ENCODE measurements at places on chromosomes 12 and 14.

GRCh38 chr12:28742791-28743190, 406.3 kb upstream of the FAR2 start:
- H3K36me3 ChIP-seq: no peaks in the 10 kb centered on the region
- no peak overlapping the region for H3K27ac ChIP-seq
- H3K4me3 ChIP-seq: no peak overlapping the region

DNA sequence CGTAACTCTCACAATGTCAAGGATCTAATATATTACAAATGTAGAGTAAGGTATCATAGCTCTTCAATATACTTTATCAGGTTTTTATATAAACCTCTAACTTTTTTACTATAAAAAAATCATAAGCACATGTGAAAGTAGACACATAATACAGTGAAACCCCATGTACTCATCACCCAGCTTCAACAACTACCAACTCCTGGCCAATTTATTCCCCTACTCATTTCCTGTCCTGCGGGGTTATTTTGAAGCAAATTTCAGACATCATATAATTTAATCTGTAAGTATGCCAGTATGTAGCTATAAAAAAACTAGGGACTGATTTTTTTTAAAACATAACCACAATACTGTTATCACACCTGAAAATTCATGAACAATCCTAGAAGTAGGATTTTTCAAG, 47.7 kb downstream of the NOPCHAP1 start:
- H3K27ac ChIP-seq: no peak overlapping the region
- H3K4me3 ChIP-seq: no peak overlapping the region
- H3K36me3 ChIP-seq: no peaks in the 10 kb centered on the region

DNA sequence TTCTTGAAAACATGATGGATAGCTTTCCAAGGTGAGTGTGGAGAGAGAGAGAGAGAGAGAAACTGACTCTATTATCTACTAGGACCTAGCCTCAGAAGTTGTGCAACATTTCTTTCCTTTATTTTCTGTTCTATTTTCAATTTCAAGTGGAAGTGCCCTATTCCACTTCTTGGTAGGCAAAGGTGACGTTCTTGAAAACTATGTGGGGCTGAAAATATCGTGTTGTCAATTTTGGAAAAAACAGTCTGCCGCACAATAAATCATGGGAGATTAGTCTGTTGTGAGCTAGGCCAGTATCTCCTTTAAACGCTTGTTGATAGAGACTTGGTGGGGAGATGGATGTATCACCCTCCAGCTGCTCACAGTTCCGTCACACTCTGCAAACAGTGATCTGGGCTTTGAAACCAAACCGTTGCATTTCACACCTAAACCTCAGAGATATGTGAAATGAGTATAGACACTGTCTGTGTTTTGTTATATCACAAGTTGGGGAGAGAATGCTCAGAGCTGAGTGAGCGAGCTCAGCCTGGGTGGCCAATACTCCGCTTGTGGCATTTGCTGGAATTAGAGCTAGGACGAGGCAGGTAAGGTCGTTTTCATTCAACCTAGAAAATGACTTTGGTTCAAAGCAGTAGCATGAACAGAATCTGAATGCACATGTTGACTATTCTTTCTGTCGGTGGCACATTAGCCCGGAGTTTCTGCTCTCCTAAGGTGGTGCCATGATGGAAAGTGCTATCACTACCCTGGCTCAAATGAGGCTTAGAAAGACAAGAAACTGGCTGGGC, 75.1 kb upstream of the ST8SIA1 start:
- H3K36me3 ChIP-seq: no peaks in the 10 kb centered on the region
- no peaks in the 10 kb centered on the region for H3K27me3 ChIP-seq
- no peak for DNase-seq
- no peak overlapping the region for H3K4me3 ChIP-seq

GRCh38 chr12:59499774-59500173, 96.1 kb upstream of the SLC16A7 start:
- no peak overlapping the region for H3K4me3 ChIP-seq

- no peaks in the 10 kb centered on the region for H3K36me3 ChIP-seq
- H3K4me1 ChIP-seq: no peaks in the 10 kb centered on the region
- H3K4me3 ChIP-seq: no peak overlapping the region
- H3K27ac ChIP-seq: no peak overlapping the region
- DNase-seq: peak; percentile 60
Observed at GRCh38 chr14:53295985-53296582, 143.0 kb upstream of the DDHD1 start.

GRCh38 chr12:104956870-104957718, 996 bp downstream of the SLC41A2 start:
- H3K4me3 ChIP-seq: peak overlapping the region; percentile 73
- DNase-seq: peak; percentile 66
- H3K27ac ChIP-seq: no peak overlapping the region
- H3K4me1 ChIP-seq: no peaks in the 10 kb centered on the region
- H3K27me3 ChIP-seq: peaks cover 42% of the 10 kb centered on the region

DNA sequence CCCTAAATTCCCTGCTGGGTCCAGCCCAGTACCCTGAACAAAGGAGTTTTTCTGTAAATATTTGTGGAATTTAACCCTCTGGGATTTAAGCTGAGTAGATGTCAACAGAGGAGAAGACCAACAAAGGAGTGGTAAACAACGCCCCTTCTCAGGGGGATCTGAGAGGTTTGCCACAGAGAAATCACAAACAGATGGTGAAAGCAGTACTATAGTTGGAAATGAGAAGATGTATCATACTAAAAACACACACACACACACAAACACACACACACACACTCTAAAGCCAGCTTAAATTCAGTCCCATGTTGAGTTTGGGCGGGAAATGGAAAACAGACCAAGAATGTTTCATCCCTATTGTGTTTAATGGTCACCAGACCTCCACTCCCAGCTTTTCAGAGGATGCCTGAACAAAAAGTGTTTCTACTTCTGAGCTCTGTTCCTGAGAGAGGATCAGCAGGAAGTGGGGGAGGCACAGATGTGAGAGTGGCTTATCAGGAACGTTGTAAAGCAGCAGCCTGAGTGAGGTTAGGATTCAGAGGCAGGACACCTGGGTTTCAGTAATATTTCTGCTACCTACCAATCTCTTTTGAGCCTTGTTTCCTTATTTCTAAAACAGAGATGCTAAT, 3.2 kb downstream of the BIN2 start:
- H3K27ac ChIP-seq: no peak overlapping the region
- H3K36me3 ChIP-seq: no peaks in the 10 kb centered on the region
- H3K4me1 ChIP-seq: no peaks in the 10 kb centered on the region
- peak; percentile 23 for DNase-seq
- H3K27me3 ChIP-seq: no peaks in the 10 kb centered on the region

DNA sequence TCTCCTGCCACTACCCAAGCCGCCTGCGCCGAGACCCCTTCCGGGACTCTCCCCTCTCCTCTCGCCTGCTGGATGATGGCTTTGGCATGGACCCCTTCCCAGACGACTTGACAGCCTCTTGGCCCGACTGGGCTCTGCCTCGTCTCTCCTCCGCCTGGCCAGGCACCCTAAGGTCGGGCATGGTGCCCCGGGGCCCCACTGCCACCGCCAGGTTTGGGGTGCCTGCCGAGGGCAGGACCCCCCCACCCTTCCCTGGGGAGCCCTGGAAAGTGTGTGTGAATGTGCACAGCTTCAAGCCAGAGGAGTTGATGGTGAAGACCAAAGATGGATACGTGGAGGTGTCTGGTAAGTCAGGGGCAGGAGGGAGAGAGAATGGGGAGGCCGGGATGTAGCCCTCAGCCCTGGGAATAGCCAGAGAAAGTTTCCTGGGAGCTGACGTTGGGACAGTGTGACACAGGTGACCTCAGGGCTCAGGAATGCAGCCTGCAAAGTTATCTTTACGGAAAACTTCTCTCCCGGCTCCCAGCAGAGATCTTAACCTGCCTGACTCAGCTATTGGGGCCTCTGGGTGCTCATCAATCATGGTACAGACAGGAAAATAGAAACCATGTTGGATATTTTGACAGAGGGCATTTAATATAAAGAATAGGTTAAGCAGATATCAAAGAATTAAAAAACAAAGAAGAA, 747 bp downstream of the HSPB8 start:
- H3K36me3 ChIP-seq: no peaks in the 10 kb centered on the region
- H3K27me3 ChIP-seq: no peaks in the 10 kb centered on the region
- H3K4me3 ChIP-seq: peak overlapping the region; percentile 40
- H3K27ac ChIP-seq: peak overlapping the region; percentile 100

GRCh38 chr12:91326058-91327027, 143.7 kb upstream of the DCN start:
- no peak overlapping the region for H3K4me3 ChIP-seq
- peaks cover 5% of the 10 kb centered on the region for H3K4me1 ChIP-seq
- H3K36me3 ChIP-seq: no peaks in the 10 kb centered on the region

GRCh38 chr12:84276215-84276614, 636.4 kb downstream of the SLC6A15 start:
- H3K27me3 ChIP-seq: no peaks in the 10 kb centered on the region
- H3K4me3 ChIP-seq: no peak overlapping the region
- H3K27ac ChIP-seq: no peak overlapping the region

- H3K27ac ChIP-seq: no peak overlapping the region
- DNase-seq: no peak
- no peaks in the 10 kb centered on the region for H3K36me3 ChIP-seq
Observed at GRCh38 chr14:43647302-43647701, 859.8 kb downstream of the FSCB start.

- no peak for DNase-seq
- no peaks in the 10 kb centered on the region for H3K36me3 ChIP-seq
- no peak overlapping the region for H3K27ac ChIP-seq
- H3K4me1 ChIP-seq: peaks cover 19% of the 10 kb centered on the region
- H3K4me3 ChIP-seq: no peak overlapping the region
Observed at GRCh38 chr14:93055651-93056115, 60.0 kb downstream of the ITPK1 start.

- no peak for DNase-seq
- no peak overlapping the region for H3K27ac ChIP-seq
Observed at GRCh38 chr14:80768646-80769045, 172.9 kb downstream of the CEP128 start.

DNA sequence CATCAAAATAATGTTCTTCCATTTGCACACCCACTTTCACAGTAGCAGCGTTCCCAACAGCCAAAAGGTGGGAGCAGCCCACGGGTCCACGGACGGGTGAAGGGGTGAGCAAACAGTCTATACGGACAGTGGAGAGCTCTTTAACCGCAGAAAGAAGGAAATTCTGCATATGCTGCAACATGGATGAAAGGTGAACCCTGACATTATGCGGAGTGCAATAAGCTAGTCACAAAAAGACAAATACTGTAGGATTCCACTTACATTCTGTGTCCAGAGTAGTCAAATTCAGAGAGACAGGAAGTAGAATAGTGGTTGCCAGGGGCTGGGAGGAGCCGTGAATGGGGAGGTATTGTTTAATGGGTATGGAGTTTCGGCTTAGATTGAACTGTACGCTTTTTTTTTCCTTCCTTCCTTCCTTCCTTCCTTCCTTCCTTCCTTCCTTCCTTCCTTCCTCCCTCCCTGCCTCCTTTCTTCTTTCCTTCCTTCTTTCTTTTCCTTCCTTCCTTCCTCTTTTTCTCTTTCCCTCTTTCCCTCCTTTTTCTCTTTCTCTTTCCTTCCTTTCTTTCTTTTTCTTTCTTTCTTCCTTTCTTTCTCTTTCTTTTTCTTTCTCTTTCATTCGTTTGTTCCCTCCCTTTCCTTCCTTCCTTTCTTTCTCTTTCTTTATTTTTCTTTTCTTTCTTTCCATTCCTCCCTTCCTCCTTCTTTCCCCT, 15.8 kb upstream of the ANKRD9 start:
- no peaks in the 10 kb centered on the region for H3K27me3 ChIP-seq
- H3K36me3 ChIP-seq: no peaks in the 10 kb centered on the region
- H3K4me1 ChIP-seq: no peaks in the 10 kb centered on the region
- no peak for DNase-seq

- H3K4me3 ChIP-seq: no peak overlapping the region
- H3K27me3 ChIP-seq: no peaks in the 10 kb centered on the region
- H3K4me1 ChIP-seq: peaks cover 68% of the 10 kb centered on the region
Observed at GRCh38 chr14:68735856-68736255, 57.0 kb downstream of the ZFP36L1 start.

- H3K4me1 ChIP-seq: no peaks in the 10 kb centered on the region
- H3K36me3 ChIP-seq: no peaks in the 10 kb centered on the region
- no peak overlapping the region for H3K4me3 ChIP-seq
- H3K27ac ChIP-seq: no peak overlapping the region
- H3K27me3 ChIP-seq: no peaks in the 10 kb centered on the region
- no peak for DNase-seq
Observed at GRCh38 chr14:65287264-65288131, 125.0 kb upstream of the FUT8 start.

- no peak for DNase-seq
- no peak overlapping the region for H3K4me3 ChIP-seq
- H3K27ac ChIP-seq: no peak overlapping the region
- H3K36me3 ChIP-seq: no peaks in the 10 kb centered on the region
Observed at GRCh38 chr12:78375461-78375860, 489.1 kb upstream of the SYT1 start.

- no peak overlapping the region for H3K27ac ChIP-seq
- no peaks in the 10 kb centered on the region for H3K36me3 ChIP-seq
- no peak for DNase-seq
- no peaks in the 10 kb centered on the region for H3K27me3 ChIP-seq
- no peak overlapping the region for H3K4me3 ChIP-seq
Observed at GRCh38 chr14:75275598-75275997, 3.0 kb upstream of the FOS start.

DNA sequence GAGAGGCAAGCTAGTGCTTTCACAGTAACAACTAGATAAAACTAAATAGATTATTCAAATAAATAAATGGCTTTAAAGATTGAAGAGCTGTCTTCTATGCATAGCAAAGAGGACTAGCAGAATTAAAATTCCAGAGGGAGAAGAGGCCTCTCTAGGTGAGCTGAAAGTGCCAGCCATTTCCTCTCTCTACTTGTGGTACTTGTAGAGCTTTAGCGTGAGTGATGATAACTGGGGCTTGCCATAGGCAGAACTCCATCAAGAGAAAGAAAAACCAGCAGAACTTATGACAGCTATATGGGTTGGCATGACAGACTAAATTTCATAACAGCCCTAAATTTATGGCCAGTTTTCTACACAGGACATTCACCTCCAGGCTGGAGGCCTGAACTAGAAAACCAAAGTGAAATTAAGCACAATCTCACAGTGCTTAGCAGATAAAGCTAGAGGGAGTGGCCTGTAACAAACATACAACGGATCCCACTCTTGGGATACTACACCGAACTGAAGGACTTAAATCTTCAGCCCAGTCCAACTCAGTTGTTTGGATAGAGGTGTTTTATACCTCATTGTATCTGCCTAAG, 11.0 kb downstream of the SPTLC2 start:
- H3K36me3 ChIP-seq: no peaks in the 10 kb centered on the region
- DNase-seq: peak; percentile 57
- peaks cover 11% of the 10 kb centered on the region for H3K4me1 ChIP-seq
- H3K4me3 ChIP-seq: no peak overlapping the region
- H3K27me3 ChIP-seq: no peaks in the 10 kb centered on the region

- peaks cover 34% of the 10 kb centered on the region for H3K4me1 ChIP-seq
- no peaks in the 10 kb centered on the region for H3K27me3 ChIP-seq
Observed at GRCh38 chr14:59354666-59355065, 110.5 kb downstream of the GPR135 start.

GRCh38 chr12:105351523-105351922, 21.0 kb downstream of the C12orf75 start:
- no peak overlapping the region for H3K4me3 ChIP-seq
- peaks cover 15% of the 10 kb centered on the region for H3K4me1 ChIP-seq
- H3K27me3 ChIP-seq: no peaks in the 10 kb centered on the region
- H3K27ac ChIP-seq: no peak overlapping the region

- H3K4me3 ChIP-seq: no peak overlapping the region
- no peak for DNase-seq
- no peaks in the 10 kb centered on the region for H3K4me1 ChIP-seq
Observed at GRCh38 chr14:91396013-91396660, 21.5 kb downstream of the CCDC88C start.
